Adrenal gland (tissue), 19 donors: ENCODE measurements at places on chromosomes 1 and 21. TPM values are rescaled to one million over a fixed set of nuclear protein-coding genes. Genes with fewer than 3 reads are reported as not detected.

GRCh38 chr1:13781907-13782633 lies 82.1 kb downstream of the PRDM2 start:
- peak; percentile 44 for DNase-seq
- no peaks in the 10 kb centered on the region for H3K27me3 ChIP-seq
- H3K4me3 ChIP-seq: no peak overlapping the region
- no peaks in the 10 kb centered on the region for H3K36me3 ChIP-seq
- peaks cover 45% of the 10 kb centered on the region for H3K4me1 ChIP-seq
- peak overlapping the region; percentile 72 for H3K27ac ChIP-seq

GRCh38 chr21:38533887-38534286 lies 35.6 kb upstream of the ERG start:
- H3K27me3 ChIP-seq: no peaks in the 10 kb centered on the region
- no peaks in the 10 kb centered on the region for H3K4me1 ChIP-seq
- H3K27ac ChIP-seq: no peak overlapping the region

DNA sequence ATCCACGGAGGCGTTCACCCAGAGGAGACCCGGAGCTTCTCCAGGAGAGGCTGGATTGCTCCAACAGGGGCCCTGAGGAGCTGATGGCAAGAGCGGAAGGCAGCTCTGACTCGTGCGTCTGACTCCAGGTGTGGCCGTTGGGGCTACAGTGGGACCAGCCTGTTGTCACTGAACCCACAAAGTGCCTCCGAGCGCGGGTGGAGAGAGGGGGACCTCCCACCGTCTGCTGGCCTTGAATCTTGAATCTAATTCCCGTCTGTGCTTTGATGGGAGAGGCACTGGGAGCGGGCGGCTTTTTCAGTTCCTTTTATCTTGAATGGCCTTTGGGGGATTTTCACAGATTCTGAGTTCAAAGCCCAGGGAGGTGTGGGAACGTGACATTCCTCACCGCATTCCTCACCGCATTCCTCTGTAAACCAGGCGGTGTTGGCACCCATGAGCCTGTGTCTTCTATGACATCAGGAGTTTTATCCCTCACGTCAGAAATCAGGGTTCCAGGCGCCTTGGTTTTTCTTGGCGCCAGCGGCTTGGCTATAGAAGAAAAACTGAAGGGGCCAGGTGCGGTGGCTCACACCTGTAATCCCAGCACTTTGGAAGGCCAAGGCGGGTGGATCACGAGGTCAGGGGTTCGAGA lies 39.2 kb upstream of the COL18A1 start:
- H3K4me3 ChIP-seq: no peak overlapping the region
- peaks cover 28% of the 10 kb centered on the region for H3K4me1 ChIP-seq
- H3K27ac ChIP-seq: peak overlapping the region; percentile 97
- H3K36me3 ChIP-seq: no peaks in the 10 kb centered on the region
- DNase-seq: no peak

GRCh38 chr1:183227422-183228346 lies 41.6 kb downstream of the LAMC2 start:
- peak; percentile 34 for DNase-seq
- no peaks in the 10 kb centered on the region for H3K27me3 ChIP-seq
- no peak overlapping the region for H3K27ac ChIP-seq
- no peaks in the 10 kb centered on the region for H3K36me3 ChIP-seq
- H3K4me3 ChIP-seq: no peak overlapping the region

GRCh38 chr1:207651583-207651982 lies 6.7 kb downstream of the CR1L start:
- H3K4me1 ChIP-seq: no peaks in the 10 kb centered on the region
- DNase-seq: no peak
- H3K36me3 ChIP-seq: no peaks in the 10 kb centered on the region
- no peaks in the 10 kb centered on the region for H3K27me3 ChIP-seq
- H3K4me3 ChIP-seq: no peak overlapping the region
- H3K27ac ChIP-seq: no peak overlapping the region

DNA sequence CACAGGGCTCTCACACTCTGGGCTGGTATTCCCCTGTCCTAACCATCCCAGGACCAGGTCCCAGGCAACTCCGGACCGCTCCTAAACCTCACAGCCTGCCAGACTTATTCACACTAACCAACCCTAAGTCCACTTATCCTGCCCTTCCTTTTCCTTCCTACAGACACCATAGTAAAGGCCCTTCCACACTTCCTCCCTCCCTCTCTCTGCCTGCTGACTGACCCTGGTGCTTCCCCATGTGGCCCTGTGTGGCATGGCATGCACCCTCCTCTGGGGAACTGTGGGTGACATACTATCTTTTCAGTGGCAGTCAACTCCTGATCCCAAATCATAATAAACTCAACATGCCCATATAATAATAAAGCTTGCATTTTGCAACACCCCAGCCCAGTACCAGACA lies 155.1 kb upstream of the DNAH14 start:
- no peak for DNase-seq
- H3K4me1 ChIP-seq: no peaks in the 10 kb centered on the region
- H3K27me3 ChIP-seq: no peaks in the 10 kb centered on the region
- no peaks in the 10 kb centered on the region for H3K36me3 ChIP-seq
- H3K27ac ChIP-seq: no peak overlapping the region

- peaks cover 37% of the 10 kb centered on the region for H3K27me3 ChIP-seq
- peak overlapping the region; percentile 50 for H3K4me3 ChIP-seq
- H3K27ac ChIP-seq: no peak overlapping the region
- H3K4me1 ChIP-seq: no peaks in the 10 kb centered on the region
- DNase-seq: no peak
Measured at GRCh38 chr1:37752213-37752582, 12.7 kb downstream of the EPHA10 start.

DNA sequence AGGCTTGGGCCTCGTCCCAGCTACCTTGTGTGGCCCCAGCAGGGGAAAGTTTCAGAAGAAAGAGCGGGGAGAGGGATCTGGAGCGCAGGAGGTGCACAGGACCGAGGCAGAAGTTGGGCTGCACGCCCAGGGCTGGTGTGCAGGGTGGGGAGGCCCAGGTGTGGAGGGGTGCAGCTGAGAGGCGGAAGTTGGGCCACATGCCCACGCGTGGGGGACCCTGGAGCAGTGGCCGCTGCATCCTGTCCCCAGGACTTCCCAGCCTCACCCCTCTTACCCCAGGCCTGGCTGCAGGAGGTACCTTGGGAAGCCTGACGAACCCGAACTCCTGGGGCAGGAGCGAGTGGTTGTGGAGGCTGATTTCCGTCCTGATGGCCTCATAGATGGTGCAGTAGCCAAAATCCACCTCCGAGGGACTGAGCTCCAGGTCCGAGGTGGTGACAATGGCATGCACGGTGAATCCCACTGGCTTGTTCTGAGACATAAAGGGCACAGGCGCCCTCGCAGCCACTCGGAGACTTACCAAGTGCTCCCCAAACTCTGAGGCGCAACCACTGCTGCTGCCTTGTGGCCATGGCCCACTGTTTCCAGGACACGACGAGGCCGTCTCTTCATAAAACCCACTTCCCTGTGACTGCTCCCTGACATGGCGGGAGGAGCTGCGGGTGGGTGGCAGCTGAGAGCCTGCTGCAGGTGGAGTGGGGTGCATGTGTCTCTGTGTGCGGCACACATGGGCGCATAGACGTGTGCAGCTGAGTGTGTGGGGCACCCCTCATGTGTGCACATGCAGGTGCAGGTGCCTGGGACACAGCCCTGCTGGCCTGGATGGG lies 20.4 kb upstream of the TMEM52 start:
- no peak overlapping the region for H3K4me3 ChIP-seq
- H3K27me3 ChIP-seq: no peaks in the 10 kb centered on the region
- H3K36me3 ChIP-seq: no peaks in the 10 kb centered on the region
- H3K4me1 ChIP-seq: peaks cover 4% of the 10 kb centered on the region
- no peak for DNase-seq

DNA sequence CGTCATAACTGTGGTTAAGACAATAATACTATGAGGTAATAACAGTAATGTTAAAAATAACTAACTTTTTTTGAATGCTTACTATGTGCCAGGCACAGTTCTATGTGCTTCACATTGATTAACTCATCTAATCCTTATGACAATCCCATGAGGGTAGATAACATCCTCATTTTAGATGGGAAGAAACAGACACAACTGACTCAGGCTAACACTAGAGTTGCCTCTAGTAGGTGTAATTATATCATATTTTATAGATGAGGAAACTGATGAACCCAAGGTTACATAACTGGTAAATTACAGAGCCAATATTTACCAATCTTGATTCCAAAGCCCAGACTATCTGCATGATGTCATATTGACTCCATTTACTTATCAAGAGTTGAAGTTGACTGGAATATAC lies 23.5 kb downstream of the SERPINC1 start:
- no peaks in the 10 kb centered on the region for H3K36me3 ChIP-seq
- no peaks in the 10 kb centered on the region for H3K27me3 ChIP-seq
- no peak overlapping the region for H3K27ac ChIP-seq
- H3K4me1 ChIP-seq: peaks cover 5% of the 10 kb centered on the region

The TLCD4 gene
- total RNA-seq: 19.9 TPM

The SMCP gene
- not detected for total RNA-seq

DNA sequence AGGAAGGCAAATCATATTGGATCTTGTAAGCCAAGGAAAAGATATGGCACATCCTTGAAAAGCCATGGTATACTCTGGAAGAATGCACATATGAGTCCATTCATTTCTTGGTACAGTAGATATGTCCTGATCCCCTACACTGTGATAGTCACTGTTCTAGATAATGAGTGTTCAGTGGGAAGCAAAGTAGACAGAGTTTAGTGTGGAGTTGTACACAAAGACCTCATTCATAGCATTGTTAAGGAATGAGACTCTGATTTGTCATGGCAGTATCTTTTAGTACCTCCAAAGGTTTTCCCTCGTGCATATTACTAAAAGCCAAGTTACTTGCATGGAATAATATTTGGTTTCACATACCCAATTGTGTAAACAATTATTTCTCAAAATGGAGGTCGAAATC lies 204.7 kb downstream of the NFIA start:
- peaks cover 7% of the 10 kb centered on the region for H3K4me1 ChIP-seq
- H3K27me3 ChIP-seq: no peaks in the 10 kb centered on the region
- H3K36me3 ChIP-seq: no peaks in the 10 kb centered on the region
- H3K4me3 ChIP-seq: no peak overlapping the region
- no peak overlapping the region for H3K27ac ChIP-seq

The FCRL1 gene
- not detected for total RNA-seq

The TMEM52 gene
- 44.4 TPM for total RNA-seq

GRCh38 chr1:20492751-20493150 lies 6.7 kb upstream of the CAMK2N1 start:
- H3K27ac ChIP-seq: no peak overlapping the region
- DNase-seq: no peak
- no peaks in the 10 kb centered on the region for H3K36me3 ChIP-seq
- no peak overlapping the region for H3K4me3 ChIP-seq

DNA sequence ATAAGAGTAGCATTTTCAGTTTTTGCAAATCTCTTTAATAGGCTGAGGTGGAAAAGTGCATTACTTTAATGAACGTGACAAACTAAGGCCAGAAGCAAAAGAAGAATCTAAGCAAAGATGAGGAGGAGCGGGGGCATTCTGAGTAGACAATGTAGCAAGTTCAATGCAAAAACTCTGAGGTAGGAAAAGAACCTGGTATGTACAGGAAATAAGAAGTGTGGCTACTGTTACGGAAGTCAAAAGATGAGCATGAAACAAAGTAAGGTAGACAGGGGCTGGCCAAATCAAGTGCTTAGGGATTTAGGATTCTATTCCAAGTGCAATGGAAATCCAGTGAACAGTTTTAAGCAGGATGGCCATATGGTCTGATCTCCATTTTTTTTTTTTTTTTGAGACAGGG lies 63.7 kb downstream of the TOR3A start:
- no peaks in the 10 kb centered on the region for H3K36me3 ChIP-seq
- H3K27me3 ChIP-seq: no peaks in the 10 kb centered on the region
- no peak overlapping the region for H3K4me3 ChIP-seq
- peaks cover 25% of the 10 kb centered on the region for H3K4me1 ChIP-seq
- no peak overlapping the region for H3K27ac ChIP-seq

DNA sequence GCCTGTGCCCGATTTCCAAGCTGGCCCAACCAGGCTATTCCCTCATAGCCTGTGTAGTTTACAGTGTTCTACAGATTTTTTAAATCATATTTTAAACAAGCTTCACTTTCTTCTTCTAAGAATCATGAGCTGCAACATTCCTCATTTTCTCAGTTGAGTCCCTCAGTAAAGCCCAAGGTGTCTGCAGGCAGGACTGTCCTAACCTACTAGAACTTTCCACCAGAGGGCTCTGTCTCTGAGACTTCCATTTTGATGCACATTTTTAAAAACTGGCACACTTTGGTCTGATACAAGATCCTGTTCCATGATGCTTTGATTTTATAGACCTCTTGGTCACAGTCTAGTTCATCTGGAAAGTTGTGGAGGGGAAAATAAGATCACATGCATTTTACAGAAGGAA lies 21.6 kb upstream of the SLAMF6 start:
- H3K27ac ChIP-seq: no peak overlapping the region
- no peak overlapping the region for H3K4me3 ChIP-seq
- no peaks in the 10 kb centered on the region for H3K36me3 ChIP-seq
- no peaks in the 10 kb centered on the region for H3K4me1 ChIP-seq

DNA sequence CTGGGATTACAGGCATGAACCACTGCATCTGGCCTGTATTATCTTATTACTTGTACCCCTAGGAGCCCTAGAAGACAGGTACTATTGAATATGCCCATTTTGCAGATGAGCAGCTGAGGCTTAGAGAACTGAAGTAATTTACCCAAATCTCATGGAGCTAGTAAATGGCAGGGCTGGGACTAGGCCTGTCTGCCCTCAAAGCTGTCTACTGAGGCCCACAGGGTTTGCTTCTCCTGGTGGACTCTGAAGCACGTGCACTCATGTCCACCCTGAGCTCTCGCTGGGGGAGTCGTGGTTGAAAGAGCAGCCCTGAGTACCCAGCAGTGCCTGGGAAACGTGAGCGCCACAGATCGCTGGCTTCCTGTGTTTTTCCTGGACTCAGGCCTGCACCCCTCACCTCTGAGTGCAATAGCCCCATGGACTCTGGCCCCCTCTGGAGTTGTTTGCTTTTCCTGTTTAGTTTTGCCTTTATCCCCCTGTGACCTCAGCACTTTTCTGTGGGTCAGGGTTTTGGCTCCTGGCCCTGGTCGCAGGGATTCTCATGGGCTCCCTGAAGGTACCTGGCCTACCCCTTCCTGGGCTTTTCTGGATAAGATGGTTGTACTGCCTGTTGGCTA lies 52.4 kb downstream of the ARHGEF10L start:
- no peak overlapping the region for H3K27ac ChIP-seq
- no peaks in the 10 kb centered on the region for H3K27me3 ChIP-seq
- H3K4me3 ChIP-seq: no peak overlapping the region
- peaks cover 11% of the 10 kb centered on the region for H3K4me1 ChIP-seq
- no peak for DNase-seq
